ENCODE measurements at places on chromosomes 7 and 10.

GRCh38 chr7:1176891-1177373 lies 16.9 kb upstream of the ZFAND2A start:
- peak; percentile 60 for DNase-seq

DNA sequence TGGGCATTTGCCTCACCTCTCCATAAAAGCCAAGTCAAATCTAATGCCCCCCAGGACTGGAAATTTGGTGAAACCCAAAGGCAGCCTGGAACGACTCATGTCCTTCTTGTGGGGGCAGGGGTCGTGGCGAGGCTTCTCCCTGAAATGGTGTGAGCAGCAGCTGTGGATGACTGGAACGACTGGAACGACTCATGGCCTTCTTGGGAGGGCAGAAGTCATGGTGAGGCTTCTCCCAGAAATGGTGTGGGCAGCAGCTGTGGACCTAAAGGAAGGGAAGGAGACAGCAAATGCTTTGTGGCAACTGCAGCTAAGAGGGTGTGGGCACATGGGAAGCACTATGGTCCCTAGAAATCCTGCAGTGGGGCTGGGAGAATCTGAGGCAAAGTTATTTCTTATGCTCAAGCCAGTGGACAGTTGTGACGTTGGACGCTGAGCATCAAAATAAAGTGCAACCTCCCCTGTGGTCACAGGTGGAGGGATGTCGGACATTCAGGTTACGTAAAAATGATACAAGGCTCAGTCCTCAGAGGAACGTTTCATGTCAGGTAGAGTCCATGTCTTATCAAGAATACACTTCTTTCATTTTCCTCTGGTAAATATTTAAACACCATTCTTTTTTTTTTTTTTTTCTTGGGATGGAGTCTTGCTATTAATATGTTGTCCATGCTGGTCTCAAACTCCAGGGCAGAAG lies 107.0 kb upstream of the KIF5B start:
- no peak for DNase-seq

DNA sequence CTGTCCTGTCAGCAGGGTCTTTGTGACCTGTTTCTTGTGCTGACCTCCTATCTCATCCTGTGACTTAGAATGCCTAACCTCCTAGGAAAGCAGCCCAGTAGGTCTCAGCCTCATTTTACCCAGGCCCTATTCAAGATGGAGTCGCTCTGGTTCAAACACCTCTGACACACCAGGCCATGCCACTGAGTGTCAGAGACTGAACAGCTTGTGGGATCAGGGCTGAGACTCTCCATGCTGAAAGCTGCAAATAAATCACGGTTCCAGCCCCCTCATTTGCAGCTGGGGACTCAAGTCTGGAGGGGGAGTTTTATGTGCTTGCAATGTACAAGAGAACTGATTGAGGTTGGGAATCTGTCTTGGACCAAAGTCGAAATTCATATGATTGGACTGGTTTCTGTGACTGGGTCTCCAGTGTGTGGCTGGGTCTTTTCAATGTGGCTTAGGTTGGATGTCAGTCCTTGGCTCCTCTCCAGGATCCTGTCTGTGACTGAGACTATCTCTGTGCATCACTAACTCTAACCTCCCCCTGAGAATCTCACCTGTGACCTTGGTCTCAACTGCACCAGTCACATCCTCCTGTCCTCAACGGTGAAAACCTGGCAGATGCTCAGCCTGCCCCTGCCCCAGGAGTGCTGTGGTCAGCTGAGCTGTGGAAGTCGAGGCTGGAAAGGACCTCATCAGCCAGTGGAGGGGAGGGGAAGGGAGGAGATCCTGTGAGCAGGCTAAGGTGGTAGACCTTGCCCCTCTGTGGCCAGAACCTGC lies 11.7 kb downstream of the PRF1 start:
- DNase-seq: no peak

DNA sequence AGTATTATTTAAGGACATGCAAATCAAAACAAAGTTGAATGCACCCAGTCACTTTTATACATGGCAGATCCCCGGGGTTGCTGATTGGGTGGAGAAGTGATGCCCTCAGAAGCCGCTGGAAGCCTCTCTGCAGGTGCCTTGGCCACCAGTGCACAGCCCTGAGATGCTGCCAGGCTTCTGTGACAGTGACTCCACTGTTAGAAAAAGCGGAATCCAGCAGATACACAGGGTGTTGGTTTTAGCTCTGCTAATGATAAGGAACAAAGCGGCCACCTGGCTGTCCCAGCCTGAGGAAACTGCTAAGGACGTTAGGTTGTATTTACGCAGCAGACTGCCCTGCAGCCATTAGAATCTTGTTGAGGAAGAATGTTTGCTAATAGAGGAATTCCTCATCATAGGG lies 47.5 kb downstream of the JAKMIP3 start:
- DNase-seq: no peak

DNA sequence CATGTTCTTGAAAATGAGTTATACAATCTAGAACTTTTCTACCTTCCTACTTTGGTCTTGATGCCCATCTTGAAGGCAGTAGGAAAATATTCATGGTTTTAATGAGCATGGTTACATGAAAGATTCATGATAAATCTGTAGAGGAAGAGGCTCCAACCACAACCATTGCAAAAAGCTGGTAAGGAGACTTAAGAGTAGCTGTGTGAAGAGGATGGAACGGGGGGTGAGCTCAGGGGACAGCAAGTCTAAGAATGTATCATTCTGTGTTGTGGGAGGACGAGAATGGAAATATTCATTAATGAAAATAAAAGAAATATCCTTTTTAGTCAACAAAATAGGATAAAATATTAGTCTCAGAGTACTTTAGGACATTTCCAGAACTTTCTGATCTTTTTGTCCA lies 81.1 kb downstream of the BMPER start:
- DNase-seq: no peak

- DNase-seq: peak; percentile 81
Measured at GRCh38 chr10:72334825-72335393, 19.8 kb downstream of the DNAJB12 start.

GRCh38 chr7:139523199-139523941 lies at the start of gene CLEC2L:
Gene CLEC2L, plus strand, starts transcription at chr7:139523685. Its CDS starts 243 bp downstream, at chr7:139523928.
- no peak for DNase-seq

DNA sequence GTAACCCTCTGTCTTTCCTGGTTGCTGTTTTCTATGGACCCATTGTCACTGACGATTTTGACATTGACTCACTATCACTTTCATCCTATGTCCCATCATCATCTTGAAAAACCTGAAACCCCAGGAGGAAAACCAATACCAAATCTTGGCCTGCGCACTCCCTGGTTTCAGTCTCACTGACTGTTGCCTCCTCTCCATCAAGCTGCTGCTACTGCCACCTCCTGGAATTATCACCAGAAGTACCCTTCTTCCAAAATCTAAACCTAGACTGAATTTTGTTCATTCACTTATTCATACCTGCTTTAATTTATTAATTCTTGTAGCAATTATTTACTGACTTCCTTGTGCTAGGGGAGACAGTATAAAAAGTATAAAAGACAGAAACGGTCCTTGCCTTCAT lies 44.5 kb upstream of the ACBD5 start:
- peak; percentile 35 for DNase-seq

GRCh38 chr7:158779061-158780000 lies 50.0 kb downstream of the ESYT2 start:
- peak; percentile 21 for DNase-seq

GRCh38 chr10:97067716-97068391 lies 117.9 kb downstream of the SLIT1 start:
- no peak for DNase-seq

DNA sequence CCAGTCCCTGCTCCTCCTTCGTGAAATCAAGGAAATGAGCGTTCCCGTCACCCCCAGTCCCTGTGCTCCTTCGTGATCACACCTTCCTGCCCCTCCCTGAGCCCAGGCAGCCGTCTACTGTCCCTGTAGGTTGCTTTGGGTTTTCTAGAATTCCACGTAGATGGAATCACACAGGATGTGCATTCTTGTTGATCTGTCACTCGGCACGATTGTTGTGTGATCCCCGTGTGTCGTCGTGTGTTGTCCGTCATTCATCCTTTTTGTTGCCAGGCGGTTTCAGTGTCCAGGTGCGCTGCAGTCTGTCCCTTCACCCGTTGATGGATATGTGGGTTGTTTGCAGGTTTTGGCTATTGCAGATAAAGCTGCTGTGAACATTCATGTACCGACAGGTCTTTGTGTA lies 9.4 kb downstream of the MTG1 start:
- DNase-seq: no peak

GRCh38 chr10:101238732-101239105 lies 9.5 kb upstream of the LBX1 start:
- no peak for DNase-seq

DNA sequence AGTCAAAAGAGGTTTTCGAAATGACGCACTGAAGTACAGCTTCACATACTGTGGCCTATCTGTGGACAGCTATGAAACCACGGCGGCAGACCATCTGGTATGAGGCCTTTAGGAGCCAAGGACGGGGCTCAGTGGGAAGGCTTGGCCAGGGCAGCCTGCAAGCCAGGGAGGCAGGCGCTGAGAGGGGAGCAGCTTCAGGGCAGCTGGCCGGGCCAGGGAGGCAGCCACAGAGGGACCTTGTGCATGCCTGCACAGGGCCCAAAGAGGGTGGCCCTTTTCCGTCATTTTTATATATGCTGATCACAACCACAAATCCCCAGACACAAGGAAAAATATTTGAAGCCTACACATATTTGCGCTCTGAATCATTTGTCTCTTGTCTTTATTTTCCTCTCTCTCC lies 13.5 kb downstream of the CALD1 start:
- DNase-seq: no peak

DNA sequence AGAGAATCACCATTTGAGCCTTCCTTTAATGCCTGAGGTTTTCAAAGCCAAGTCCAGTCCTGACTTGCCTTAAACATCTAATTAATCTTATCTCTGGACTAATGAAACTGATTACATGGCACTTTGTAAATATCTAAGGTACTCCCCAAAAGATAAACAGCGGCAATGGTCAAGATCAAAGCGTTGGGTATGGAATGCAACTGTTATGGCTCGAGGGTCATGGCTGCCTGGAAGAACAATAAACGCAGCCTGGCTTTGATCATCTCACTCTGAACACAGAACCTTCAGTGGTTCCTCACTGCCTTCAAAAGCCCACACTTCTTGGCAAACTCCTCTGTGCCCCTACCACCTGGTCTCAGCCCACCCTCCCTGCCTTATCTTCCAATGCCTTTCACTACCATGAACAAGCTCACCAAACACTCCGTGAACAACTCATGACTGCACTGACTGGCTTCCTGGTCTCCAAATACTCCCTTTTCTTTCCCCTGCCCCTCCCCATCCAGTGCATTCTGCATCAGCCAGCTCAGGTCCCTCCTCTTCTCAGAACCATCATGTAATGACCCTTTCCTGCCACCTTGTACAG lies 150.2 kb upstream of the NFE2L3 start:
- no peak for DNase-seq

DNA sequence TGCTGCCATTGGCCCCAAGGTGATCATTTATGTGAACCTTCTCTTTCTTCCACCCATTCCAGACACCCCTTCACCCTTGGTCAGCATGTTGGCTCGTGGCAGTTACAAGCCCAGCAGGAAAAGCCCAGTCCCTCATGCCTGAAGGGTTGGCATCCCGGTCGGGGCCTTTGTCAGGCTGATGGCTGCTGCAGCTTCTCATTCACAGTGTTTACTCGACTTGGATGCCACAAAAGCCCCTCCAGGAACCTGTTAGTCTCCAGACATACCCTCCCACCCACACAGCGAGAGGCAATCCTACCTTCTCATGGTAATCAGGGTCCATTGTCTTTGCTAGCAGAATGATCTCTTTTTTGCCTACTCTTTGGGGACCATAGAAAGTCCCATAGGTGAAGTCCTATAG lies 200.8 kb upstream of the PFKP start:
- no peak for DNase-seq

DNA sequence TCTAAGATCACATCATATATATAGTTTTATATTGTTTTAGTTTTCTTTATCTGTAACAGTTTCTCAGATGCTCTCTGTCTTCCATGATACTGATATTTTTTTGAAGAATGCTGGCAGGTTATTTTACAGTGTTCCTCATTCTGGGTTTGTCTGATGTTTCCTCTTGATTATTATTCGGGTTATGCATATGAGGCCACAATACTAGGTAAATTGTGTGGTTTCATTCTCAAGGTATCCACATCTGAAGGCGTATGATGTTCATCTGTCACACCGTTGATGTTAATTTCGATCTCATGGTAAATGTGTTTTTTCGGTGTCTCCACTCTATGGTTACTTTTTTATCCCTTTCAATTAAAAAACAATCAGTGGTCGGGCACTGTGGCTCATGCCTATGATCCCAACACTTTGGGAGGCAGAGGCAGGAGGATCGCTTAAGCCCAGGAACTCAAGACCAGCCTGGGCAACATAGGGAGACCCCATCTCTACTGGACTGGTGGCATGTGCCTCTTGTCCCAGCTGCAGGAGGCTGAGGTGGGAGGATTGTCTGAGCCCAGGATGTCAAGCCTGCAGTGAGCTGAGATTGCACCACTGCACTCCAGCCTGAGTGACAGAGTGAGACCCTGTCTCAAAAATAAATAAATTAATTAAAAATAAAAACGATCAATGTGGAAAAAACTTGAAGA lies 108.9 kb downstream of the TPST1 start:
- DNase-seq: no peak

DNA sequence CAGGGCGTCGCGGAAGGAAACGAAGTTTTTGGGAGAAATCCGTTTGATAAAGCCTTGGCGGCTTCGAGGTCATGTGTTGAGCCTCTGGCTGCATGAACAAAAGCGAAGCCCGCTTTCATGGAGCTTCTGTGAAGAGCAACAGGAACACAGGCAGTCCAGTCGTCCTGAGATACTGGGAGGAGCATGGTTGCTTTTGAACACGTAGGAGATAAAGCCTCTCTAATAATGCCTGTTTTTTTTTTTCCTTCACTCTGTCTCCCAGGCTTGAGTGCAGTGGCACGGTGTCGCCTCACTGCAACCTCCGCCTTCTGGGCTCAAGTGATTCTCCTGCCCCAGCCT lies 473 bp upstream of the ZNF32 start:
- no peak for DNase-seq

- DNase-seq: no peak
Measured at GRCh38 chr10:14397066-14397465, 66.3 kb upstream of the FRMD4A start.

DNA sequence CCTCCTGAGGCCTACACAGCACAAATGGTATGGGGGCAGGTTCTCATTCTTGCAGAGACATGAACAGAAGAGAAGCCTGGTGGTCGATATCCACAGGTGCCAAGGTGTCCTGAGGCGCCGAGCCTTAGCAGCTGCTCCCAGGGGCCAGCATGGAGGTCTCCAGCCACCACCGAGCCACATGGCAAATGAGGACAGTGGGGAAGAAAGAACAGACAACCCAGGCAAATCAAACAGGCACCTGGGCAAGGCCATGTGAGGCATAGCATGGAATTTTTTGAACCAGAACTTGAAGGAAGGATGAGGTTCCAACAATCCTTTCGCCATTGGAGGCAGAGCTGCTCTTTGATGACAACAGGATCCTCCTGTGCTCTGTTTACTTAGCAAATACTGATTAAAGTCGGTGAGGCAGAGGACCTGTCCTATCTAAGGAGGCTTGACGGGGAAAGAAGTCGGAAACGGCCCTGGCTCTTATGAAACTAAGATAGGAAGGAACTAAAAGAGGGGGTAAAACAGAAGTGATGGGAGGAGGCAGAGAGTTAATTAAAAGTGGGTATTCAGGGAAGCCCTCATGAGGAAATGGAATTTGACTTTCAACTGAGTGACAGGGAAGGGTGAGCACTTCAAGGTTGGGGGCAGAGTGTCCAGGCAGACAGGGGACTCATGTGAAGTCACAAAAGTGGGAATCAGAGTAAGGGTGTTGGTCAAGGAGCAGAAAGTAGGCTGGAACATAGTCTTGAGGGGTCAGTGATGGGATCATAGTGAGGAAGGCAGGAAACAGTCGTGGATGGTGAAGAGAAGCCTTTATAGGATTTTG lies 8.6 kb upstream of the CALML3 start:
- DNase-seq: no peak
